ENCODE measurements at places on chromosomes 2 and 18.

DNA sequence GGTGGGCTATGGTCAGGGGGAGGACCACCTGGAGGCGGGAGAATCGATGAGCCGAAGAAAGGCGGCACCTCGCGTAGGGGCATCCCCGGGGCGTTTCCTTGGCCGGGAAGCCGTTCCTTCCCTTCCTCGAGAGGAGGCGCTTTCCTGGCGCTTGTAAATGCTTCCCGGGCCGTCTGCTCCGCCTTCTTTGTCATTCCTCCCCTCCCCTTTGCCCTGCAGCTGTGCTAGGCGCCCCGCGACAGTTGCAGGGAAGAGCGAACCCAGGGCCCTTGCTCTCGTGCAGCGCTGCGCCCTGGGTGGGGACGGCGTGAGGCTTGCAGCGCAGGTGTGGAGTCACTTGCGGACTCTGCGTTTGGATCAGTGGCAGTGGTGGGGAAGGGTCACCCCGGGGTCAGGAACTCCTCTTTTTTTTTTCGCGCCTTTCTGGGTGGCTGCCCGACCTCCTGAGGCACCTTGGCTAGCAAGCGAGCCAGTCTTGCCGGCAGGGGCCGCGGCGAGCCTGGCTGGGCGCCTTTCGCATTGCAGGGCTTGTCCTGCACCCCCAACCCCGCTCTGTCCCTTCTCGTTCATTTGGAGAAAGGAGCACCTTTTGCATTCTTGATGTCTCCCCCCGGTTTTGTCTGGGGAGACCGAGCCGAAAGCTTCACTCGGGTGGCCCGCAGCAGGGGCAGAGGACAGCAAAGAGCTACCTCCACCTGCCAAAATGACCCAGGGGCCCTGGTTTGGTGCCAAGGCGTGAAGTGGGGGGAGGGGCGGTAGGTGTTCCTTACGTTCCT, 858 bp downstream of the KCNS3 start:
- DNase-seq = peak; percentile 45

GRCh38 chr2:202121532-202122162, 48.6 kb downstream of the KIAA2012 start:
- DNase-seq = no peak

- DNase-seq = no peak
These were observed 90.5 kb upstream of the SPTBN1 start for GRCh38 chr2:54365661-54366060.

DNA sequence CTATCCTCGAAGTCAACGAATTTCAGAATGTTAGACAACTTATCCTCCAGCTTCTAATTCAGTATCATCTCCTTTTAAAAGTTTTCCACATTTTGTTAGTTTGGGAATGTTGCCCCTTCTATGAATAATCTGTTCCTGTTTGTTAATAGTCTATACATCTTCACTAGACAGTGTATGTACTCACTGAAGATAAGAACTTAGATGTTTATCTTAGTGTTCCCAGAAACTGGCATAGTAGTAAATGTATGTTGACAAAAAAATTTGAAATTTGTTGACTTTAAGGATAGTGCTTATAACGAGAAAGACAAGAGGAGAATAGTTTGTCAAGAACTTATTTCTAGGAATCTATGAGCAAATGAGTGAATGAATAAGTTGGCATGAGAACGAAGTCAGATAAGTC, 162.0 kb upstream of the GULP1 start:
- DNase-seq = no peak

GRCh38 chr2:51212374-51212773, 180.4 kb upstream of the NRXN1 start:
- DNase-seq = no peak

DNA sequence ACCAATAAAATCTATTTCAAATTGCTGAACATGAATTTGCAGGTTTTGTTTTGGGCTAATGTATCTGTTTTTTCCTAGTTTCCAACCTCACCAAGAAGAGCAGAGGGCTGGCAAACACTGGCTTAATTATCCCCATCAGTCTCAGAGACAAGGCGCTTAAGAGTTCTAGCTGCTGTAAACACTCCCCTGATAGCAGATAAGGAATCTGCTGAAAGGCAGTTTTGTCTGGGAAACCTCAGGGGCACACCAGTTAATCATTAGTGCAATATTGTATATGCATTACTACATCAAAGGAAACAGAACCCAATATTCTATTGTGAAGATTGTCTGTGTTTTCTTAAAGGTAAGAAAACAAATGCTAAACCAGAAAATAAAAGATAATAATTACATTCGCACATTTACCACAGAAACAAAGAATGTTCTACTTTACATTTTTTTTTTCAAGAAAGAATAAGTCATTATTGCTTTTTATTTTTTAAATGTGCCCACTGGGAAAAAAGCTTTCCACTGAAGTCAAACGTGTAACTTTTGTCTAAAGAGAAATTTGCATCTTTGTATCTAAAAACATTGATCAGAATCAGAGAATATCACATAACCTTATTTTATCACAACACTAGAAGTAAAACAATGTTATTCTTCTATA, 179.1 kb downstream of the ERBB4 start:
- no peak for DNase-seq

DNA sequence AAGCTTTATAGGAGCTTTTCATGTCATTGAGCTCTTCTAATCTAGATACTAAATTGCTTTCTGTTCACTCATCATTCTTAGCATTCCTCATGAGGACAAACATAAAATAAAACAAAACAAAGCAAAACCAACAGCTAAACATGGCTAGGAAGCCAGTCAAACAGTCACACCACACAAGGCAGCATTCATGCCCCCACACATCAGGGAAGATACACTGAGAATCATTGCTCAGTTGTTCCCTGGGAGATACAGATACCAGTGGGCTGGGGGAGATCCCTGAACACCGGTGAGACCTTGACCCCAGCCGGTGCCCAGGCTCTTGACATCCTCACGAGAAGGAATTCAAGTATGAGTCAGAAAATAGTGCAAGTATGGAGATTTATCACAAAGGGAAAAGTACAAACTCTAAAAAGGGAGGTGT, 177.9 kb upstream of the ARL4C start:
- no peak for DNase-seq

- no peak for DNase-seq
These were observed 662.6 kb upstream of the FAM98A start for GRCh38 chr2:34261701-34262100.

DNA sequence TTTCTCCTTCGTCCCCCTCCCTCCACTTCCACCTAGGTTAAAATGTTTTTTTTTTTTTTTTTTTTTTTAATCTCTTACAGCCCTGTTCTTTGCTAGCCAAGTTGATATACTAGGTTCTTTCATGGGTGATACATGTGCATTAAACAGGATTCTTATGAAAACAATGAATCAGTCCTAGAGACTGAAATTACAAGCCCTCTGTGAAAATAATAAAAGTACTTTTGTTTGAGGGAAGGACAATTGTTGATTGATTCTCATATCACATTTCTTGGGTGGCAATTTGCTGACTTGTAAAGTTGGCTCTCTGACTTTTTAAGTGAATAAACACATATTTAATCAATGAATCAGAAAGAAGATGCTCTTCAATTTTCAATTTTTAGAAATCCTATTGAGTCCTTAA, 639.9 kb downstream of the LRP1B start:
- DNase-seq = no peak

GRCh38 chr18:49082714-49083688, 132.2 kb upstream of the SMAD7 start:
- DNase-seq = no peak

All from NCI-H187 (cell line).